ENCODE measurements at places on chromosomes 2 and 18. TPM values are rescaled to one million over a fixed set of nuclear protein-coding genes. Genes with fewer than 3 reads are reported as not detected.

DNA sequence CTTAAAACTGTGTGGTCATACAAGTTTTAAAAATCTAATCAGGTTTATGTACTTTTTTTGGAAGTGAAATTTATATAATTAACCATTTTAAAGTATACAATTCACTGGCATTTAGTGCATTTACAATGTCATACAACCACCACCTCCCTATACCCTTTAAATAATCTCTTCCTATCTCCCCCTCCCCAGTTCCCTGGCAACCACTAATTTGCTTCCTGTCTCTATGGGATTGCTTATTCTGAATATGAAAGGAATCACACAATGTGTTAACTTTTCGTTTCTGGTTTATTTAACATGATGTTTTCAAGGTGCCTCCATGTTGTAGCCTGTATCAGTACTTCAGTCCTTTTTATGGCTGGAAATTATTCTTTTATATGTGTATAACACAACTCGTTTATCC, 19.4 kb downstream of the CHMP3 start:
- no peaks in the 10 kb centered on the region for H3K27me3 ChIP-seq
- no peak for DNase-seq
- H3K27ac ChIP-seq: no peak overlapping the region
- peaks cover 14% of the 10 kb centered on the region for H3K4me1 ChIP-seq
- peaks cover 43% of the 10 kb centered on the region for H3K36me3 ChIP-seq

- DNase-seq: no peak
- no peaks in the 10 kb centered on the region for H3K27me3 ChIP-seq
- H3K4me3 ChIP-seq: no peak overlapping the region
These were observed 65.0 kb upstream of the ACYP2 start for GRCh38 chr2:54050445-54050844.

Gene AQP4
- not detected for total RNA-seq

- DNase-seq: no peak
- no peak overlapping the region for H3K27ac ChIP-seq
- no peak overlapping the region for H3K4me3 ChIP-seq
These were observed 93.8 kb downstream of the EDAR start for GRCh38 chr2:108895188-108895587.

GRCh38 chr18:48445540-48445939, 36.4 kb upstream of the ZBTB7C start:
- peaks cover 6% of the 10 kb centered on the region for H3K4me1 ChIP-seq
- no peaks in the 10 kb centered on the region for H3K36me3 ChIP-seq
- H3K27ac ChIP-seq: no peak overlapping the region
- peaks cover 36% of the 10 kb centered on the region for H3K27me3 ChIP-seq

GRCh38 chr18:61817086-61817485, 75.7 kb downstream of the RNF152 start:
- no peaks in the 10 kb centered on the region for H3K36me3 ChIP-seq
- H3K4me1 ChIP-seq: no peaks in the 10 kb centered on the region
- DNase-seq: no peak
- no peak overlapping the region for H3K4me3 ChIP-seq
- no peak overlapping the region for H3K27ac ChIP-seq

Gene RBM44
- total RNA-seq: 0.52 TPM

- H3K27me3 ChIP-seq: no peaks in the 10 kb centered on the region
- no peaks in the 10 kb centered on the region for H3K36me3 ChIP-seq
- no peak overlapping the region for H3K4me3 ChIP-seq
These were observed 649.5 kb downstream of the SLC4A3 start for GRCh38 chr2:220276741-220277444.

DNA sequence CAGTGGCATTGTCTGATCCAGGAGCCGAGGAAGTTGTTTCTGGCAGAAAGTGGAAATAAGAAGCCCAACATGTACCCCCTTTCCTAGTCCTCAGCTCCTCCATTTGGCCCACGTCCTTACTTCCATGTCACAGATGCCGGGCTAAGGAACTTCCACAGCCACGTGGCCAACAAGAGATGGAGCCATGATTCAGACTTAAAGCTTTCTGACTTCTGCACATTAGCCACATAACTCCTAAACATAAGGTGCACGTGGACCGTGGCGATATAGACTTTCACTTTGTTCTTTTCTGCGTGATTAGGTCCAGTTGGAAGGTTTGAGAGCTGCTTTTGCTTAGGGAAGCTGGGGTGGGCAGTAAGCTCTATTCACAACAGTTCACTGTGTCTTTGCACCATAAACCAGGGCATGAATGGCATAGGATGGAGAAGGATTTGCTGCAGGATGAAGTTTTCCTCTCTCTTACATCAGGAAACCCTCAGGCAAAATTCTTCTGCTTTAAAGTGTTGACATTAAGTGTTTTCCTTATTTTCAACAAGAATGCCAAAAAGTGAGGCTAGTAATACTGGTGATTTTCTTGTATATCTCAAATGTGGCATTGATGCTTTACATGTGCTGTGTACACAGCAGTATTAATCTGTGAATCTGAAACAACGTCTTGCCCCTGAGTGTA, 61.2 kb upstream of the RBM44 start:
- peaks cover 4% of the 10 kb centered on the region for H3K36me3 ChIP-seq
- no peak overlapping the region for H3K4me3 ChIP-seq
- no peak overlapping the region for H3K27ac ChIP-seq
- DNase-seq: no peak
- H3K27me3 ChIP-seq: no peaks in the 10 kb centered on the region
- peaks cover 32% of the 10 kb centered on the region for H3K4me1 ChIP-seq

Gene RESP18
- total RNA-seq: not detected

Gene KCNJ3
- not detected for total RNA-seq

- H3K27me3 ChIP-seq: no peaks in the 10 kb centered on the region
- no peaks in the 10 kb centered on the region for H3K36me3 ChIP-seq
- H3K4me1 ChIP-seq: peaks cover 4% of the 10 kb centered on the region
These were observed 605.6 kb upstream of the SLC39A10 start for GRCh38 chr2:195051401-195051800.

DNA sequence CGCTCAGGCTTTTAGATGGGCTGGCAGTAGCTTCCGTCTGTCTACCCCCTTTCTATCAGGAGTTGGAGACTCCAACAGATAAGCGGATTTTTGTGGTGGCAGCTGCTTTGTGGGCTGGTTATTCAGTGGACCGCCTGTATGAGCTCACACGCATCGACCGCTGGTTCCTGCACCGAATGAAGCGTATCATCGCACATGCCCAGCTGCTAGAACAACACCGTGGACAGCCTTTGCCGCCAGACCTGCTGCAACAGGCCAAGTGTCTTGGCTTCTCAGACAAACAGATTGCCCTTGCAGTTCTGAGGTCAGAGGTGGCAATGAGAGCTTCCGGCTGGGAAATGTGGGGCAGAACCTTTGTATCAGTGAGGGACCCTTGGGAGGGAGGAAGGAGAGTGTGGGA, 14.8 kb downstream of the CAD start:
- DNase-seq: no peak
- peaks cover 47% of the 10 kb centered on the region for H3K36me3 ChIP-seq
- H3K4me3 ChIP-seq: no peak overlapping the region
- H3K27me3 ChIP-seq: no peaks in the 10 kb centered on the region

GRCh38 chr2:215917953-215918620, 95.3 kb downstream of the MREG start:
- H3K36me3 ChIP-seq: no peaks in the 10 kb centered on the region
- no peaks in the 10 kb centered on the region for H3K4me1 ChIP-seq
- no peak for DNase-seq
- H3K27me3 ChIP-seq: no peaks in the 10 kb centered on the region
- H3K27ac ChIP-seq: no peak overlapping the region

GRCh38 chr2:130917006-130917688, 80.4 kb downstream of the ARHGEF4 start:
- H3K36me3 ChIP-seq: no peaks in the 10 kb centered on the region
- no peak overlapping the region for H3K4me3 ChIP-seq
- H3K27ac ChIP-seq: no peak overlapping the region

DNA sequence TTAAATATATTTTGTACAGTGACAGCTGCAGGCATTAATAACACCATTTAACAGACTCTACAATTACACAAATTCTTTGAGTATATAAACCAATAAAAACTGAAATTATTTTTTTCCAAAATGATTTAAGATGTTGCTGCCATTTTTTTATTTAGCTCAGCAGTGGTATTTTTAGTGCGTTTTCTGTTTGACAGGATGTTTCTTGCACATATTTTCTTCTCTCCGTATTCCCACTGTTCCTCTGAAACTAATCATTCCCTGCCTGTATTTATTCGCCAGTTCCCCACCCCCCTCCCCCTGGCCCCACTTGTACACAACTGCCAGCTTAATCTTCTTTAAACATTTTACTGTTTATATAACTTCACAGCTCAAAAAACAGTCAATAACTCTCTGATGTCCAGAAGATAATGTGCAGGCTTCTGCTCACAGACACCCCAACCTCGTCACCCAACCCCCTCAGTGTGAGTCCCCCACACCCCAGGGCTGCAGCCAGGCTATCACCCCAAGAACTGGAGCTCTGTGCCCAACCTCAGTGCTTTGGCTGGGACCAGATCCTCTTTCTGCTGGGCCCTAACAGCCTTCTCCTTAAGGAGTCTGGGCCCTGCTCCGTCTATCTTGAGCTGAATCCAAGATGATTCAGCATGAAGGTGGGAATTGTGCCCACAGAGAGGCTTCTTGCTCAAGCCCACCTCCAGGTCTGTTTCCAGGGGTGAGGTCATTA, 41.6 kb upstream of the MAP4K4 start:
- no peaks in the 10 kb centered on the region for H3K36me3 ChIP-seq
- H3K4me3 ChIP-seq: no peak overlapping the region
- H3K27ac ChIP-seq: no peak overlapping the region
- no peak for DNase-seq
- peaks cover 25% of the 10 kb centered on the region for H3K4me1 ChIP-seq
- no peaks in the 10 kb centered on the region for H3K27me3 ChIP-seq

GRCh38 chr2:101684313-101684712, 13.2 kb upstream of the MAP4K4 start:
- H3K27ac ChIP-seq: no peak overlapping the region
- H3K4me3 ChIP-seq: no peak overlapping the region
- no peaks in the 10 kb centered on the region for H3K27me3 ChIP-seq
- H3K4me1 ChIP-seq: peaks cover 2% of the 10 kb centered on the region
- DNase-seq: no peak
- H3K36me3 ChIP-seq: no peaks in the 10 kb centered on the region

DNA sequence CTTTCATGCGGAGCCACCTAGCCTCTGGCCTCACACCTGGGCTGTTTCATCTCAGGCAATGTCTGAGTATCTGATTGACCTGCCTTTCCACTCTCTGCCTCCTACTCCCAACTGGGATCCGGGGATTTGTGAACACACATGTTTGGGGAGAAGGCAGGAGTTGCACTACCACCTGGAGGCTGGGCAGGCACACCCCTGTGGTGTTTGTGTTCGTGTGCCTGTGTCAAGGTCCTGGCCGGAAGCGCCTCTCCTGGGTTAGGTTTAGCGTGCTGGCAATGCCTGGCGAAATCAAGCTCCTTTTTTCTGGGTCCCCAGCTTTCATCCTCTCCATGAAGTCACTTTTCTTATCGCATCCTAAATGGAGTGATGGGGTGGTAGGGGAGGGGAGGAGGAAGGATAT, 63.9 kb downstream of the GATA6 start:
- H3K27ac ChIP-seq: no peak overlapping the region
- no peak for DNase-seq
- H3K36me3 ChIP-seq: no peaks in the 10 kb centered on the region
- no peak overlapping the region for H3K4me3 ChIP-seq
- no peaks in the 10 kb centered on the region for H3K27me3 ChIP-seq
